Fibroblast of skin of left quadriceps (primary cell): ENCODE measurements at places on chromosomes 3 and 15.
A peak's percentile ranks its signal among the peaks of the same experiment; 100 is the strongest.

DNA sequence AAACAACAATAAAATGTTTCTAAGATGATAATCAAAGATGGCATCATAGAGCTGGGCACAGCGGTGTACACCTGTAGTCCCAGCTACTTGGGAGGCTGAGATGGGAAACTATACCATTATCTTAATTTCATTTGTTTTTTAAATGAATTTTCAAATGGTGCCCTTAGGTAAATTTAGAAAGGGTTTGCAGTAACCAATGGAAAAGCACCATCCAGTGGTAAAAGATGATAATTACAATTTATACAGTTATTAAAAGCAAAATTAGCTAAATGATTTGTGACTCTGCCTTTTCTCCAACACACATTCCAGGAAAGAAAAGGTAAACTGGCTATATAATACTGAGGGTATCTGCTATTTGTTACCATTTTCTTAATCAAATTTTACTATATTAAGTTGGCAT is 14.4 kb upstream of the ANKRD28 start:
- DNase-seq, result no peak

DNA sequence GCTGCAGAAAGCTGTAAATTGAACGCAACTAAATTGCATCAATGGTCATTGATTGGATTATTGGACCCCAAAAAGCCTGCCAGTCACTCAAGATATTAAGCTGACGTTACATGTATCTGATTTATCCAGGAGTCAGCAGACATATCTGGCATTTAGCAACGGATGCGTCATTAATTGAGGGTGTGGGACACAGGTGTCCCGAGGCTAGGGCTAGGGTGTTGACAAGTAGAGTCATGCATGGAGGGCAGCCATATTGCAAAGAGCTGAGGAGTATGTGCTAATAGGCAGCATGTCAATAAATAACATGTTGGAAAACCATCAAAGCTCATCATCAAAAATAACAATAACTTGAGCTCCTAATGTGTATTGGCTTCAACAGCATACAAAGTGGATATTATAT is 234.5 kb upstream of the GOLGA6L4 start:
- no peak for DNase-seq

- no peak for DNase-seq
Measured at GRCh38 chr3:53068176-53068575, 22.3 kb upstream of the SFMBT1 start.

- DNase-seq, result no peak
Measured at GRCh38 chr3:23758253-23758838, 47.4 kb upstream of the UBE2E1 start.

DNA sequence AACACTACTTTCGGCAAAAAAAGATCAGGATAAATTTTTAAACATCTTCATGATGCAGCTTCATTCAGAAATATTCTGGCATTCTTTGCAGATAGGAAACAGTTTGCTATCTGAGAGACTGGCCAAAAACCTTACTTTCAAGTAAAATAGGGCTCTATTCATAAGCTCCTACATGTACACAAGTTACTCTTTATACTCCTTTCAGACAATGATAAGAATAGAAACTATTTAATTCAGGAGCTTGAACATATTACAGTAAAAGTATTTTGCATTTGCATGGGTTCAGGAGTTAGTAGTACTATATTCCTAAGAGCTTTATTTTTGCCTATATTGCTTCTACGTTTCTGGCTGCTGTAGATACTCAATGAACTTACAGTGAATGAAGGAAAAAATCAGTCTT is 70.5 kb downstream of the PLOD2 start:
- DNase-seq, result no peak

DNA sequence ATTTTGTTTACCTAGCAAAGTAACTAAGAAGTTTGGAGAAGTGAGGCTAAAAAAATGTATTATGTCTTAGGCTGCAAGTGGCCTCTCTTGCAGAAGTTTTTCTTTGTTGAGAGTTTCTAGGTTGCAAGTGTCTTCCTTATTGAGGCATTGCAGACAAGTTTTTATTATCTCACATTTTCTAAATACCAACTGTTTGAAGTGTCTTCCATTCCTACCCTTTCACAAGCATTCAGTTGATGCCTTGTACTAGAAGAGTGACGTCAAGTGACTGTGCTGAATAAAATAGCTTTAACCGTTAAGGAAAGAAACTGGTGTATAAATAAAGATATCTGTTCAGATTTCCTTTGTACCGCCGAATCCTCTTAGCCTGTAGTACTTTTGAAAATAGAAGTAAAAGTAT is 123.3 kb downstream of the ALCAM start:
- DNase-seq, result no peak

- no peak for DNase-seq
Measured at GRCh38 chr15:83510001-83510400, 62.9 kb downstream of the SH3GL3 start.

DNA sequence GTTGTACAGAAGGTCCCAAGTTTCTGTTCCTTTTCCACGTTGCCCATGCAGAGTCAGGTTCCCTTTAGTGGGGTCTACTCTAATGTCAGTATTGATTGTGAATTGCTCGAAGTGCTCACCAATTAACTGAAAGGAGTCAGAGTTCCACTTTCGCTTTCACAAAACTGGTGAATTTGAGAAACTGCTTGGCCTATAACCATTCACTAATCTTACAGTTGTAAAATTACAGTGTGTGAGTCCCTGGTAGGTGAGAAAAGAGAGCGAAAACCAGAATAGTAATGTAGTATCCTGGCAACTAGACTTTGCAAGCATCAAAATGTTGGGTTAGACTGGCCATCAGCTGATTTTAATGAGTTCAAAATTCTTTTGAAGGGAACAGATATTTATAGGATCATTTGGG is 237.5 kb upstream of the CHRM5 start:
- no peak for DNase-seq

DNA sequence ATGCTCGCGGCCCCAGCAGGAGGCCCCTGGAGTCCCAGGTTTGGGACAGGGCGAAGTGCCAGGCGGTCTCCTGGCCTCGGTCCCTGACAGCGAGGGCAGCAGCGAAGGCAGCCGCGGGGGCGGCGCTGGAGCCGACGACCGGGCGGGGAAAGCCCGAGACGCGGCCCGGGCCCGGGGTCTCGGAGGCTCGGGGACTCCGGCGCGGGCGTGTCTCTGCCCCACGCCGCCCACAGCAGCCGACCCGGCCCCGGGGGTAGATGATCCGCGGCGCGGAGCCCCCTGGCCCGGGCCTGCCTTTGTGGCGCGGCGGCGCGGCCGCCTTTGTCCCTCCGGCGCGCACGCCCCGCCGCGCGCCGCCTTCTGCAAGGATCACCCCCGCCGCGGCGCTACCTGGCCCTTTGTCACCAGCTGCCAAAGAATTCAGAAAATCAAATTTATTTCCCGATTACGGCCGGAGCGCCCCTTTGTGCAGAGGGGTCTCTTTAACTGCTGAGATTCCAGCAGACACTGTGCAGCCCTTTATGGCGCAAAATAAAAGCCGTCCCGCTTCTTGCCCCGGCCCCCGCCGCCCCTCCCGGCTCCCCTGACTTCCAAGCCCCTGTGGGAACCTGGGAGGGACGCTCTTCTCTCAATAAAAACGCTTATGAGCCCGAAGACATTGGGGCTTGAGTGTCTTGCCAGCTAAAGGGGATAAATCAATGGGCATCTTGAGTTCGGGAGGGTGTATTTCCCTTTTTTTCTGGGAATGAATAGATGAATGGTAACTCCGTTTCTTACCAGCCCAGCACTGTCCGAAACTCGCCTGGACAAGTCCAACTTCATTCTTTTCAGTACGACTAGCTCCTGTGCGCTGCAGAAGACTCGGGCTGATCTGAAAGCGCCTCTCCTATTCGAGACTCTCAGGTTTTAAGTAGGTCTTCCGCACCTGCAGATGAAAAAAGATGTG is 68.4 kb downstream of the HES1 start:
- DNase-seq, result no peak

DNA sequence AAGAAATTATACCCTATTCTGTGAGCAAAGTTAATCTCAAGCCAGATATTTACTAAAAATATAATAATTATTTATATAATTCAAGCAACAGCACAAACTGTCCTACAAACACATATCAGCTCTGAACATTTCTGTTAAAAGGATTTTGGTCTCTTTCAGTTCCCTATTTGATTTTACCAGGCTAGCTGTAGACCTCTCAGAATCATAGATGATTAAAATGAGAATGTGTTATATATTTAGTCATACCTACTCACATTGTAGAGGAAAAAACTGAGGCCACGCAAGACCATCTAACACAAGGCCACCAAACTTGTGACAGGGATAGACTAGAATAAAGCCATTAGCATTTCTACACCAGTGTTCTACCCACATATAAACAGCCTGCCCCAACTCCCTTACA is 28.5 kb downstream of the ACKR4 start:
- no peak for DNase-seq

GRCh38 chr3:14810070-14810791 is 8.5 kb upstream of the FGD5 start:
- no peak for DNase-seq

GRCh38 chr3:107911337-107912000 is 179.4 kb downstream of the CD47 start:
- DNase-seq, result no peak

DNA sequence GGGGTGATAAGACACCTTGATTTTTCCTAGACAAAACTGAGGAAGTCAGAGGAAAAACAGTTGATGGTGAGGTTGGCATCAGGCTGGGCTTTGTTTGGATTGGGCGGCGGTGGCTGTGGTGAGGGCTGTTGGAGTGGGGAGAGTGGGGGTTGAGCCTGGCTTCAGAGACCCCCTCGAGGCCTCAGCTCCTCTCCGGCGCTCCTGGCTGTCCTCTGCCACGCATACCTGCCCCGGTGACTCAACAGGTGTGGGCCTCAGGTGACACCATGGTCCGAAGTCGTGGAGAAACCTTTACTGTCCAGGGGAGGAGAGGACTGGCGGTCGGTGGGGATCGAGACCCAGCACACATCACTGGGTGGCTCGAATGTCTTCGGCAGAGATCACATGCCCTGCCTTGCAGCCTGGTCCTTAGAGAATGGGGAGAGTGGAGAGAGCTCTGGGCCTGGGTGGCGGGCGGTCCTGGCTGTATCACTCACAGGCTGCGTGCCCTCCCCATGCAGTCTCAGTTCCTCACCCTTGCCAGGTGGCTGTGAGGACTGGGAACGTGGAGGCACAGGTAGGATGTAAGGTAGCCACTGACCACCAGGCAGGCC is 2.6 kb downstream of the APBA2 start:
- no peak for DNase-seq

DNA sequence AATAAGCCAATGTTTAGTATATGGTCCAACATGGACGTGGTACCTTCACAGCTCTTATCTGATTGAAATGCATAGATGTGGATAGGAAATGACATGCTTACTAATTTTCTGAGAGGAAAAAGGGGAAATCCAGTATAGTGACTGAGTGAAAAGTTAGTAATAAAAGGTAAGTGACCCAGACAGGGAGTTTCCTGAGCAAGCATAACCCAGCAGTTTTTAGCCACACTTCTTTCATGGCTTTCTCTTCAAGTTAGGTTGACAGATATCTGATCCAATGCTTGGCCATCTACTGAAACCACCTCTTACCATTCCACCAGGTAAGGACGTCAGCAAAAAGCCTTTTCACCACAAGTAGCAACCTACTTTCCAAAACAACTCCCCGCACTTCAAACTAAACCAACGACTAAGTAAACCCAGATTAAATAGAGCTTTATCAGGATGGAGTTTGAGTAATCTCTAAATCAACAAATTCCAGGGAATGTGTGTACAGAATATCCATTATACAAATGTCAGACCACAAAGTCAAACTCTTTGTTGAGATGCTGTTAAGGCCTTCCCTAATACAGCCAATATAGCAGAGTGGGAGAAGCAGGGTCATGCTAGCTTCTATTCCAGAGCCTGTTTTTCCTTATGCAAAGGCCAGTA is 329.7 kb downstream of the RORA start:
- DNase-seq, result no peak

- DNase-seq, result no peak
Measured at GRCh38 chr3:24674261-24674660, 179.6 kb upstream of the THRB start.

DNA sequence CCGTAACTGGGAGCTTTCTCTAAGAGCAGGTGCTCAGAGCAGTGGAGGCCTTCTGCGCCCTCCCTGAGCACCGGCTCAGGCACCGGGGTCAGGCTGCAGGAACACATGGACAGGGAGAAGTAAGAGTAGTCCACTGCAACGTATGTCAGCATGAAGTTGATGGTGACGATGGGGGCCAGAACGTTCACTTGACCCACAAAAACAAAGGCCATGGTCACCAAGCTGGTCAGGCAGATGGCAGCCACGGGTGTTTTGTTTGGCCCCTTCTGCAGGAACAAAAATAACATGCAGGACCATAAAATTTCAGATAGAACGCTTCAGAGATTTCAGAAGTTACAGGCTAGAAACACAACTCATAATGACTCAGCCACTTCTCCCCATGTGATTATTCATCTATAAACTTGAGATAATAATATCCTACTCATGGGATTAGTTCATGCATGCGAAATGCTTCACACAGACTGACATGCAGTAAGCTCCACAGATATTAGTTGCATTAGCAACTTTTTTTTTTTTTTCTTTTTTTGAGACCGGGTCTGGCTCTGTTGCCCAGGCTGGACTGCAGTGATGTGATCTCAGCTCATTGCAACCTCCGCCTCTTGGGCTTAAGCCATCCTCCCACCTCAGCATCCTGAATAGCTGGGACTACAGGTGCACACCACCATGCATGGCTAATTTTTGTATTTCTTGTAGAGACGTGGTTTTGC is 52.2 kb upstream of the HEG1 start:
- DNase-seq, result peak; percentile 66

DNA sequence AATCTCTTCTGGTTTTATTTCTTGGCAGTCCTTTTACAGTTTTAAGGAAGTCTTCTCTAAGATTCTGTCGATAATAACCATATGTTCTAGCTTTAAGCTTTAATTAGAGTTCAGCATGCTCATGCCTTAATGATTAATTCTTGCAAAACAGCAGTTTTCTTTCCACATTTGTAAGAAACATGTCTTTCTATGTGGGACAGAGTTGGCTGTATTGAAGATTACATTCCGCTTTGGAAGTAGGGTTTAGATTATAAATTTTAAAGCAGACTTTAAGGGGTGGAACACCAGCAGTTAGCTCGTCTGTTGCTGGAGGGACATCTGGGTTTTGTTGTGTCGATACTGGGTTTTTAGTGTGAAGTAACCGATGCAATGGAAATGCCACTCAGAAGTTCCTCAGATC is 35.3 kb downstream of the SQOR start:
- DNase-seq, result peak; percentile 63

DNA sequence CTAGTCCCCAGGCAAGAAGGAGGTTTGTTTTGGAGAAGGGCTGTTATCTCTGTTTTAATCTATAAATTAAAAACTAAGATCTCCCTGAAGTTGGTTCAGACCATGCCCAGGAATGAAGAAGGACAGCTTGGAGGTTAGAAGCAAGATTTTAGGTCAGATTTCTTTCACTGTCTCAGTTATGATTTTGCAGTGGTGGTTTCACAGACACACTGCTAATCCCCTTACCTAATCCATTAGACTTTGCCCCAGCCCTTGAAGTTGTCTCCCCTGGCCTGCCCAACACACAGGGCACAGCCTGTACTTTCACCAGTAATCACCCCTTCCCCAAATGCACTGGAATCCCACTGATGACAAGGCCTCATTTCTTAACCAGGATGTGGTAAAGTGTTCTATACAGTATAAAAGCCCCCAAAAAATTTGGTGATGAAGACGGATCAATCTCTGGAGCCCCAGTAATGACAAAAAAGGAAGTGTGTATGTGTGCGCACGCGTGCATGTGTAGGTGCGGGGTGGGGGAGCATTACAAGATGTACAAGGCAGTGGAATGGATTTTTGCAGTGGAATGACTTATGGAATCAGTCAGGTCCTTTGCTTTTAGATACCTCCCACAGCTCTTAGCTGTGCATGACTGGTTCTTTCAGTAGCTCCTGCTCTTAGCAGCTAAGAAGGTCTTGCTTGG is 73.1 kb upstream of the TERB2 start:
- no peak for DNase-seq
